Breast epithelium (tissue), 4 donors: ENCODE measurements at places on chromosomes 3 and 15. TPM values are rescaled to one million over a fixed set of nuclear protein-coding genes. Genes with fewer than 3 reads are reported as not detected.

GRCh38 chr15:25847051-25847450 lies 16.1 kb downstream of the ATP10A start:
- H3K27me3 ChIP-seq = no peaks in the 10 kb centered on the region
- peaks cover 6% of the 10 kb centered on the region for H3K4me1 ChIP-seq
- no peaks in the 10 kb centered on the region for H3K36me3 ChIP-seq
- H3K27ac ChIP-seq = no peak overlapping the region
- H3K4me3 ChIP-seq = no peak overlapping the region

DNA sequence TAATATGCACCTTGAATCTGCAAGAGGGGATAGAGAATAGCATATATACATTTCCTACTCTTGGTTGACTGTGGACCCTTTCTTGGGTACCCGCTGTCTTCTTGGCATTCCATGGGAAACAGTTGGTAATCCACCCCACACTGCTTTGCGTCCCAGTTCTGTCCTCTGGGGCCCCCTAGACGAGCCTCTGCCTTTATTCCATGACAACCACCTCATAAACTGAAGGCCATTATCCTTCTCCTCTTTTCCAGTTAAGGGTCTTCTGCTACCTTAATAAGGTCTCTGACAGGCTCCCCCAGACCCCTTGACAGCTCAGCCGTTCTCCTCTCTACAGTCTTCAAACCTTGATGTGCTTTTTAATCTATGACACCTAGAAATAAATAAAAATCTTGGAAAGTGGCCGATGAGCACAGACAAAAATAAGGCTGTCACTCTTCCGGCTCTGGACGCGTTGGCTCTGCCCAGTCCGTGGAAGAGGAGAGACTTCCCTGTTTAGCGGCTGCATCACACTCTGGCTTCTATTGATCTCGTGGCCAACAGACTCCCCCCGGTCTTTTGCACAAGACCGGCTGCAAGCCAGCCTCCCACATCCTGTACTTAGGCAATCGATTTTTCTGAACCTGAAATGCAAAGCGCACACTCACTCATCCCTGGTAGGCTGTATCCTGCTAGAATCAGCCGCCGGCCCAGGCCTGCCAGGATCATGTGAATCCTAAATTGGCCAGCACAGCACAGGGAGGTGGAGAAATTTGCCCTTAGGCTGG lies 251.0 kb upstream of the TLE3 start:
- DNase-seq = peak; percentile 65
- H3K27me3 ChIP-seq = no peaks in the 10 kb centered on the region
- H3K27ac ChIP-seq = peak overlapping the region; percentile 58
- H3K36me3 ChIP-seq = no peaks in the 10 kb centered on the region

DNA sequence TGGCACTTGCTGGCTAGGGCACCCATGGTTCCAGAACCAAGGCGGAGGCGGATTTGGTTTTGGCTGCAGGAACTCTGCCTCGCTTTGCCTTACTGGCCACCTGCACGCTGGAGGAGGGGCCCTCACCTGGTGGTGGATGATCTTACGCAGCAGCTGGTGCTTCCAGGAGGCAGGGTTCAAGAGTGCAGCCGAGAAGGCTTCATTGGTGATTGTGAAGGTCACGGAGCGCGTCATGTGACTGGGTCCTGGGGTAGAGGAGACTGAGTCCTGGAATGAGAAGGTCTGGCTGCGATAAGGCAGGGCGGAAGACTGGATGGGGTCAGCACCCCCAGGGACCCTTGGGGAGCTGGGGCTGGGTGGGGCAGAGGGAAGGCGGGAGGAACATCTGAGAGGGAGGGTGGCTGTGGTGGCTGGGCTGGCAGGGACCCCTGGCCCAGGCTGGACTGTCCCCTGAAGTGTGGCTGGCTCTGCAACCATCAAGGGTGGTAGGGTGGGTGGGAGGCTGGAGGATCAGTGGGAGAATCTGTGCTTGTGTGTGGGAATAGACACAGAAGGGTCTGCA lies 25.8 kb upstream of the GOLGA6C start:
- H3K4me1 ChIP-seq = no peaks in the 10 kb centered on the region
- H3K27ac ChIP-seq = no peak overlapping the region
- peaks cover 19% of the 10 kb centered on the region for H3K27me3 ChIP-seq
- DNase-seq = no peak
- no peak overlapping the region for H3K4me3 ChIP-seq

DNA sequence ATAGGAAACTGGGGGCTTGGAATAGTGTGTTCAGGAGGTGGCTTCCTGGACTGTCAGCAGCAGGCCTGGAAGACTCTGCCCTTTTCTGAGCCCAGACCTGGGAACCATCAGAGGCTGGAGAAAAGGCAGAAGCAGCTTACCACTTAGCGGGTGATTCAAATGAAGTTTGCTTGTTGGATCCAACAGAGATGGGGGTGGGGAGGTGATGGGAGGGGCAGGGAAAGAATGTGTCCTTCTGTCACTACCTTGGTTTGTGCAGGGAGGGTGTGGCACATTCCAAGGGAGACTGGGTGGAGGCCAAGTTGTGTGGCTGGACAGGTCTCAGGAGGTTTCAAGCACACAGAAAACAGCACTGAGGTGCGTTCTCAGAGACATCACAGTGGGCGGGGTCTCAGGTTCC lies 58.8 kb downstream of the TRAK1 start:
- peak overlapping the region; percentile 72 for H3K27ac ChIP-seq
- H3K4me3 ChIP-seq = no peak overlapping the region
- H3K27me3 ChIP-seq = no peaks in the 10 kb centered on the region
- no peaks in the 10 kb centered on the region for H3K36me3 ChIP-seq
- DNase-seq = peak; percentile 91

DNA sequence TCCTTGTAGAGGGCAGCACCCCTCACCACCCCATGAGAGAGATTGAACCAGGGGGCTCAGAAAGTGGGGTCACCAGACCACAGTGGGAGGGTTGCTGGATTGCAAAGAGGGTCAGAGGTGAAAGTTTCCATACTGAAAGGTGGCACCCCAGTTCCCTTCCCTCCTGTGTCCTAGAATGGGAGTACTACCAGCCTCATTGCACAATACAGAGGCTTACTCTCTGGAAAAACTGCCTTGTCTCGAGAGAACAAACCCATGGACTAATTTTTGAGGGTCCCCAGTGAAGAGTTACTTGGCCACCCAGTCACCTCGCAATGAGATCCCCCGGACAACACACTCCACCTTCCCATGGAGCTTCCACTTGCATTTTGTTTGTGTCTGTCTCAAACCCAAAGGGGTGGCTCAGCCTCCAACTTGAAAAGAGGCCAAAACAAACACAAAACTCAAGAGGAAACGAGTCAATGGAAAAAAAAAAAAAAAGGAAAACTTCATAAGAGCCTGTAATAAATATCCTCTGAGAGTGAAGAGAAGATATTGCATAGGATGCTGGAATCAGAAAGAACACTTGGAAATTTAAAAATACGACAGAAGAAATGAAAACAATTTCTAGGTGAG lies 18.6 kb downstream of the MESP2 start:
- no peaks in the 10 kb centered on the region for H3K36me3 ChIP-seq
- peak overlapping the region; percentile 26 for H3K27ac ChIP-seq
- no peak for DNase-seq
- peaks cover 4% of the 10 kb centered on the region for H3K4me1 ChIP-seq

ZBTB47 gene
- 18.0 TPM for total RNA-seq

- H3K4me3 ChIP-seq = no peak overlapping the region
- H3K36me3 ChIP-seq = no peaks in the 10 kb centered on the region
- DNase-seq = no peak
- H3K27ac ChIP-seq = peak overlapping the region; percentile 78
- H3K27me3 ChIP-seq = no peaks in the 10 kb centered on the region
Measured at GRCh38 chr3:57160765-57161538, 4.2 kb downstream of the IL17RD start.
